ENCODE measurements at places on chromosomes 1 and 21.

- DNase-seq, result no peak
Measured at GRCh38 chr1:207070811-207071210, 17.7 kb downstream of the PFKFB2 start.

DNA sequence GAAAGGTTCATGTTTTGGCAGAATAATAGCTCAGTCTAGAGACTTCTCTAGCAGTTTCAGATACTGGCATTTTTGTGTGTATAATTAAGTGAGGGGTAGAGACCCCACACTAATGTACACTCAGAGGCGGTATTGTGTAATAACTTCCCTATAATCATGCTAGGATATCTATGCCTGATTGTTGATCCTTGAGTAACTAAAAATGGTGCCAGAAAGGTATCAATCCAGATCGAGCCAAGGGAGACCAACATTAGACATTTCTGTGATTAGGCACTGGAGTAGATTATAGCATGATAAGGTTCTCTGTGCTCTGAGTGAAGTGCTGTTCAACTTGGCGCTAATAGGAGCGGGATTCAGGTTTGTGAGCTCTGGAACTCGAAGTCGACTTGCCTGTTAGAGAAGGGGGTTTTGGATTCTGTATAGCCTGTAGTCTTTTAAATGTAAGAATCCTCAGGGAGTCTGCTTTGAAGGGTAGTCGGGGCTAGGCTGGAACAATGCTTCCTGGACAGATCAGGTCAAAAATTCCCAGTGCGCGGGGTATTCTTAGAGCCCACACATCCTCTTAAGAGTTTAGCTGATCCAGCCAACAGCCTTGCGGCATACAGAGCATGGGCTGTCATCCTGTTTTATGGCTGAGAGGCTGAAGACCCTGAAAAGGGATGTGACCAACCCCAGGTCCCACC, 24.2 kb downstream of the MAN1C1 start:
- DNase-seq, result no peak

- DNase-seq, result no peak
Measured at GRCh38 chr1:245579881-245580280, 425.1 kb downstream of the KIF26B start.

GRCh38 chr1:185495898-185496297, 178.9 kb upstream of the IVNS1ABP start:
- no peak for DNase-seq

- DNase-seq, result no peak
Measured at GRCh38 chr1:20717452-20718342, at the start of gene KIF17. Gene KIF17 (minus strand): TSS chr1:20718007. CDS start chr1:20717706, 301 bp downstream.

DNA sequence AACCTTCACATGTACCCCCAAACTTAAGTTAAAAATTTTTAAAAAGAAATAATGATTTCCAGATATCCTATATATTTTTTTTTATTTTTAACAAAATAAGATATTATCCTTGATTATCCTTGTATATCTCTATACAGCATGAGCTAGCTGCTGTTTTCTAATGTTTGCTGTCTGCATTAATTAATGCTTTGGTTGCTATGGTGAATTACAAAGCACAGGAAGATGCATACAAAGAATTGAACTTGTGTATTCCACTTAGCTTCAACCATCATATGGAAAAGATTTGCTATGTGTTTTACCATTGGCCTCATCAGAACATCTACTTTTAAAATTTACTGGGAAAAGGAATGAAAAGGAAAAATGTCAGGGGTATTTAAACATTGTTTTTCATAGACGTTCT, 35.4 kb downstream of the VPS45 start:
- DNase-seq, result no peak

DNA sequence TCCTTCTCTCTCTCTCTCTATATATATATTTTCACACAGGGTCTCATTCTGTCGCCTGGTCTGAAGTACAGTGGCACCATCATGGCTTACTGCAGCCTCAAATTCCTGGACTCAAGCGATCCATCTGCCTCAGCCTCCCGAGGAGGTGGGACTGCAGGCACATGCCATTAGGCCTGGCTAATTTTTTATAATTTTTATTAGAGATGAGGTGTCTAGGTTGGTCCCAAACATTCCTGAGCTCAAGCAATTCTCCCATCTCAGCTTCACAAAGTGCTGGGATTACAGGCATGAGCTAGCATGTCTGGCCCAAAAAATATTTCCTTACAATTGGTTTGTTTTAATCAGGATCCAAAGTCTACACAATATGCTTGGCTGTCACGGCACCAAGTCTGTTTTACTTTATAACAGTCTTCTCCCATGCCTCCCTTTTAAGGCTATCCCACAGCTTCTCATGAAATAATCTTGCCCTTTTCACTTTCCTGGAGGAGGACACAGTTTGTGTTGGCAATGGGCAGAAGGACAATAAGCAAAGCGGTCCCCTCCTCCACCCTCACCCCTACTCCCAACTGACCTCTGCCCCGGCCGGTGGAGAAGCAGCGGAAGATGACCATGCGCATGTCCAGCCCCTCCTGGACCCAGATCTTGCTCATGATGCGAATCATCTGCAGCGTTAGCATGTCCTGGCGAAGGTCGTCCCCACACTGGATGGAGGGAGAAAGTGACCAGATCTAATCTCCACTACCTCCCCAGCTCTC, 28.2 kb upstream of the PPP1R15B start:
- no peak for DNase-seq

DNA sequence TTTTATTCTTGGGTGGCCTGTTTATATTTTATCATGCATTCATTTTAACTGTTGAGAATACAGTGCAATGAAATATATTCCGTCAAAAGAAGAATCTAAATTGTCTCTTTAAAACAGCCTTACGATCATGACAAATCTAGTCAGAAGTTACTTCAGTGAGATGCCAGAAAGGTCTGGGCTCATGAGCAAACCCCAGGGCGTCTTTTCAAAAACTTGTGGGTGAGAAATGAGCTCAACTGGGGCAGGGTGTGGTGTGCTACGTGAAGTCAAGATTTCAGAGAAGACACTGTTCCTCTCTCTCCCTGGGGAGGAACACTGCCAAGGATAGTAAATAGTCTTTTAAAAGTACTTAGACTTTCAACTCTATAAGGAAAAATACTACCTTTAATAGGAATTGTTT, 13.4 kb upstream of the UAP1 start:
- no peak for DNase-seq

DNA sequence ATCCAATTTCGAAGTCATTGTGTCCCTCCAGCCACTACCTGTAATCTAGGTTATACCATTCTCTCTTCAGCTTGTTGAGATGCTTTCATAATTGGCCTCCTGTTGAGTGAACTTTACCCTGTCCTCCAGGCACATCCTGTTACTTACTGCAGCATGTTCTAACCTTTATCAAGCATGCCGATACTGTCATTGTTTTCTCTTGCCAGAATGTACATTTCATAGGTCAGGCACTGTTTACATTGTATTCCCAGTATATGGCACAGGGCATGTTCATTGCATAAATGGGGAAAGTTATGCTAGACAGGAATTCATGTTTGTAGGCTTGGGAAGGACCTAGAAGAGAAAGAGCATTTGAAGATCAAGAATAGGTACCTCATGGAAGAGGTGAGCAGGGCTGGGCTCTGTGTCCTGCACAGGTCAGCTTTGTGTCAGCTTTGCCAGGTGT, 10.2 kb downstream of the CXADR start:
- DNase-seq, result no peak

DNA sequence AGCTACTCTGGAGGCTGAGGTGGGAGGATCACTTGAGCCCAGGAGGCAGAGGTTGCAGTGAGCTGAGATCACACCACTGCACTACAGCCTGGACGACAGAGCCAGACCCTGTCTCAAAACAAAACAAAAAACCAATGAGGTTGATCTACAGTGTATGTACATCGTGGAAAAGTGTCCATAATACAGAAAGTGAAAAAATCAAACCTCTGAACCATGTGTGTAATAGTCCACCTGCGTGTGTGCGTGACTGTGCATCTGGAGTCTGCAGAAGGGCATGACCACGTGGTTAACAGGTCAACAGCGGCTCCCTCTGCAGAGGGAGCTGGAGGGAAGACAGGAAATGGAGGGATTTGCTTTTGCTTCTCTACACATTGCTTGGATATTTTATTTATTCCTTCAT, 32.4 kb upstream of the ENO1 start:
- no peak for DNase-seq

DNA sequence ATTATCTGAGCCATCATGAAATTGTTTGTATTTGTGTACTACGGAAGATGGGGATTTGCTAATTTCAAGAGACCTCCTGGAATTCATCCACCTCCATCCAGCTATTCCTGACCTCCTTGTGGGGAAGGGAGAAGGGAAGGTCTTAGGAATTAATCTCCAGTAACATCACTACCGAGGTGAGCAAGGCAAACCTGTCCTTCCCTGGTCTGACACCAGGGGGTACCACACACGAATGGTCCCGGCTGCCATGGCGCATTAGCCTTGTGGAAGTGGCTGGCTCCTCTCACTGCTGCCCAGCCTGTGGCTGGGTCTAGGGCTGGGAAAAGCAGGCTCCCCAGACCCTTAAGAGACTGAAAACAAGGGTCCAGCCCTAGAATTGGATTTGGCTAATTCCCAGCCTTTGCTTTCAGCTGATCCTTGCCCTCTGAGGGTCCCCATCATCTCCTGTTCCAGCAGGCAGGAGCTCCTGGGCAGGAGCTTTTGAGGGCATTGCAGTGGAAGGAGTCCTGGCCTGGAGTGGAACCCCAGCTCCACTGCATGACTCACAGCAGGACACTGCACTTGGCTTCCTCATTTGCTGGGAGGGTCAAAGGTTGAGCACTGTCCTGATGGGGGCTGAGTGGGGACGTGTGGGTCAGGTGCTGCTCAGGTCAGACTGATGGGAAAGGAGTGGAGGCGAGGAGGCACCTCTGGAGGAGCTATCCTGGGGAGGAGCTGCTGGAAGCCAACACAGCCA, 34.8 kb downstream of the RIMS3 start:
- no peak for DNase-seq

DNA sequence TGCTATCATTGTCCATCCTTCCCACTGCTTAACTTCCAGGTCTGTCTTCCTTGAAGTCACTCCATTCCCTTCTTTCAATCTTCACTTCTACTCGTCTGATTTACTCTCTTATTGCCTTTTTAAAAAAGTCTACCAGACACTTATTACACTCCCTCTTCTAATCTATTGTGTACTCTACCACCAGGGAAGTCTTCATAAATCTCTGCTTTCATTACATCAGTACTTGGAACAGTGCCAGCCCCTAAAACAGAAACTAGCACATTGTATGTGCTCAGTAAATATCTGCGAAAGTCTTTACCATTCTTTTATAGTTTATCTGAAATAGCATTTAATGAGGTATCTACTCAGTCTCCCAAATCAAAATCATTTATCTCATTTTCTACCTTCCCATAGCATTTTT, 236.4 kb downstream of the USH2A start:
- no peak for DNase-seq

DNA sequence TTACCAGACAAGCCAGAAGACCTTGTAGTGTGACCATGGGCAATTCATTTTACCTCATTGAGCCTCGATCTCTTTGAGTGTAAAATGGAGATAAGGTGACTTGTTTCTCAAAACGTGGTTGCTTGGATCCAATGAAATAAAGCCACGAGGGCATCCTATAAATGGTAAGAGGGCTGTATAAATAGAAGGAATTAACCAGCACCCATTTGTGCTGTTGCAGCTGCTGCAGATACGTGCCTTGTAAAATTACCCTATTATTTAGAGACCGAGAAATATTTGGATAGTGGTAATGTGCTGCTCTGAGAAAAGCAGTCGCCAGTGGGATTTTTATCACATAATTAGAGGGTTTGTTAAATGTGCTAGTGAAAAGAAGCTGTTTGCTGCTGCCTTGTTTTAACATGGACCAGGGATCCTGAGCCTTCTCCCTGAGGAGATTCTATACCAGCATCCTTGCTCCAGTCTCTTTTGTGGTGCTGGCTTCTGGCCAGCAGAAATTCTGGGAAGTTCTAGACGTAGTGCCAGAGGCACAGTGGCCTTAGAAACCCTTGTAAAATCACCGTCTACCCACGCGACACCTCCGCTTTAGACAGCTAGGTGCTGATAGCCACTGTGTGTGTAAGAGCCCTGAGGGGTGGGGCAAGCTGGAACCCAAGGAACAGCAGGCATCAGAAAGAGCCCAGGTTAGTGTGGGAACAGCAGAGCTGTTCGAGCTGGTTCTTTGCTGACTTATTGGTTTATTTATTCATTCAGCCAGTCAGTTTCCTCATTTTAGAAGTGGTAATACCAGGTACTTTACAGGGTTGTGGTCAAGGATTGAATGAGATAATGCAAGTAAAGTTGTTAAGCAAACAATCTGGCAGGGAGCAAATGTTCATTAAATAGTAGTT, 137.5 kb downstream of the NOS1AP start:
- peak; percentile 98 for DNase-seq

- DNase-seq, result no peak
Measured at GRCh38 chr1:43956234-43956633, 9.5 kb downstream of the IPO13 start.

- no peak for DNase-seq
Measured at GRCh38 chr1:2961081-2961480, 60.2 kb upstream of the ACTRT2 start.

DNA sequence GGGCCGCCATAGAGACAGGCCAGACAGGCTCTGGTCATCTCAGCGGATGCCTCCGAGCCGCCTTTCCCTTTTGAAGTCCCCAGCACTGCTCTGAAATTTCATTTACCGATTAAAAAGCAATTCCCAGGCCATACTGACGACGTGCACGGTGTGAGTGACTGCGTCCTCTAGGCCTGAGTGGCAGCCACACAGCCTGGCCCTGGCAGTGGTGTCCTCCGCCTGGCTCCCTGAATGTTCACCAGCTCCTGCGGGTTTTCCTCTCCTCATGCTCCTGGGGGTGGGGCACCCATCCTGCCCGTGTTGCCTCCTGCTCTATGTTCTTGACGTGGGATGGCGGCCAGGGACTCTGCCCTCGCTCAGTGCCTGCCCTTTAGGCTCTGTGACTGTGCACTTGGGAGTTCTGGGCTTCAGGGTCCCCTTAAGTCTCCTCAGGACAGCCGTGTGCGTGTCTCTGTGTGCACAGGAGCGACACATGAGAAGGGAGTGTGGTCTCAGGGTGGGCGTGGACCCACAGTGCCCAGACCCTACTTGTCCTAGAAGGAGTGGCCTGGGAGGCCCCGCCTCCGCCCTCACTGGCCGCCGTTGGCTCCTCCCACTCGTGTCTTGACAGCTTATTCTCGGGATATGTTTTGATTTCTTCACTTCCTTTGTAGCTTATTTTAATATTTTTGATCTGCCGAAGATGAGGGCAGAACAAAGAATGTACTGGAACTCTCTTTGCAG, 3.6 kb downstream of the SKI start:
- no peak for DNase-seq

GRCh38 chr1:40926441-40926840, 53.1 kb upstream of the CTPS1 start:
- DNase-seq, result no peak

- DNase-seq, result no peak
Measured at GRCh38 chr1:17437580-17438317, 1.7 kb downstream of the RCC2 start.

DNA sequence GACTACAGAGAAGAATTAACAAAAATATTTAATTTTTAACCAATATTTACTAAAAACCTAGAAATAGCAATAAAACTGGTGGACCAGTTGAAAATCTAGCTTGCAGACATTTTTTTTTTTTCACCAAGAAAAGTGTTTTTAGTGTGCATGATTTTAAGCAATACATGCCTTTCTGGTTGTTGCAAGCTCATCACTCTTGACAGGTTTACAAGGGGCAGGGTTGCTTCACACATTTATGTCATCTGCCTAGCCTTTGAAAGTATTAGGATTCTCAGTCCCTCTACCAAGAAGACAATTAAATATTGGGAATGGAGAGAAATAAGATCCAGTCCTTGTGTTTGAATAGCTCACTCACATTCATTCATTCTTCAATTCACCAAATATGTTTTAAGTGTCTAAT, 53.8 kb upstream of the LYPLAL1 start:
- no peak for DNase-seq

GRCh38 chr1:179938752-179939151, 15.9 kb upstream of the CEP350 start:
- DNase-seq, result no peak

- DNase-seq, result no peak
Measured at GRCh38 chr1:116412898-116413297, 39.9 kb downstream of the ATP1A1 start.

Data from NCI-H187 treated with DMSO at 0.1 percent for 48 hours (cell line).